Neural progenitor cell (in vitro differentiated cells): ENCODE measurements at places on chromosomes 13 and 19. TPM values are rescaled to one million over a fixed set of nuclear protein-coding genes. Genes with fewer than 3 reads are reported as not detected.

DNA sequence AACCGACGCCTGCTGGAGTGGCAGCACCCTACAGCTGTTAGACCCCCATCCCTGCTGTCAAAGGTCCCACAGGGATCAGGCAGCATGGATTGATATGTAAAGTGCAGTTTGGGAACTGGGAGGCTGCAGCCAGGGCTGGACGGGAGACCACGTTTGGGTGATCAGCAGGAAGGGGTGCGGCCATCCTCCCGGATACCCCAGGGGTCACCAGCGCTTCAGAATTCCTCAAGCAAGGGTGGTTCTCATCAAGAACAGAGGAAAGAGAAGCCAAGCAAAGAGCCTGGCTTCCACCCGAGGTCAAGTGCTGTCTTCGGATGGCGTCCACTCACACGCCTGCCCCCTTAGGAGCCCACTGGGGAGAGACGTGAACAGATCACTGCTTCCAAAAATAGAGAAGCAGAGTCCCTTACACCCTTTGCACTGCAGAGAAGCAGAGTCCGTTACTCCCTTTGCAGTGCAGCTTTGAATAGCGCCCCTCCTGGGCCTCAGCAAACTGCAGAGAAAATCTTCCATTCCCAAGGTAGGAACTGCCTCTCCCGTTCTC is 35.5 kb downstream of the DHRS12 start:
- no peaks in the 10 kb centered on the region for H3K4me1 ChIP-seq
- DNase-seq = peak; percentile 66
- H3K27me3 ChIP-seq = no peaks in the 10 kb centered on the region
- H3K27ac ChIP-seq = no peak overlapping the region
- H3K4me3 ChIP-seq = no peak overlapping the region
- no peaks in the 10 kb centered on the region for H3K36me3 ChIP-seq

GRCh38 chr13:78364711-78365110 is 238.6 kb downstream of the POU4F1 start:
- H3K27ac ChIP-seq = no peak overlapping the region
- no peaks in the 10 kb centered on the region for H3K27me3 ChIP-seq
- no peaks in the 10 kb centered on the region for H3K36me3 ChIP-seq
- H3K4me3 ChIP-seq = no peak overlapping the region
- peaks cover 11% of the 10 kb centered on the region for H3K4me1 ChIP-seq

DNA sequence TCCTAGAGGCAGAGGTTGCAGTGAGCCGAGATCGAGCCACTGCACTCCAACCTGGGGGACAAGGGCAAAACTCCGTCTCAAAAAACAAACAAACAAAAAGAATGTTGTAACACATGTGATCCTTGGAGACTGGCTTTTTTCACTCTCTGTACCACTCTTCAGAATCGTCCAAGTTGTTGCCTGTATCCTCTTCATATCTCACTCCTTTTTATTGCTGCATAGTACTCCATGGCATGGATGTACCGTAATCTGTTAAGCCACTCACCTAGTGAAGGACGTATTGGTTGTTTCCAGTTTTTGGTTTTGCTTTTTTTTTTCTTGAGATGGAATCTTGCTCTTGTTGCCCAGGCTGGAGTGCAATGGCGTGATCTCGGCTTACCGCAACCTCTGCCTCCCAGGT is 7.0 kb upstream of the CD22 start:
- H3K27me3 ChIP-seq = no peaks in the 10 kb centered on the region
- H3K27ac ChIP-seq = no peak overlapping the region
- DNase-seq = no peak

The JSRP1 gene
- 0.12 TPM in 1 of 2 replicates, not detected in the other for total RNA-seq

The ZNF528 gene
- 16.8 and 29.8 TPM in 2 replicates for total RNA-seq

GRCh38 chr19:54873990-54874389 is at the start of gene FCAR:
FCAR (plus strand) TSS chr19:54874235; CDS start chr19:54874290, 55 bp downstream.
- H3K36me3 ChIP-seq = no peaks in the 10 kb centered on the region
- no peak for DNase-seq
- H3K27ac ChIP-seq = no peak within 1 kb of the TSS
- peaks cover 3% of the 10 kb centered on the region for H3K27me3 ChIP-seq

GRCh38 chr13:111903143-111903542 is 163.8 kb upstream of the SOX1 start:
- H3K27me3 ChIP-seq = no peaks in the 10 kb centered on the region
- no peak overlapping the region for H3K27ac ChIP-seq
- DNase-seq = no peak

DNA sequence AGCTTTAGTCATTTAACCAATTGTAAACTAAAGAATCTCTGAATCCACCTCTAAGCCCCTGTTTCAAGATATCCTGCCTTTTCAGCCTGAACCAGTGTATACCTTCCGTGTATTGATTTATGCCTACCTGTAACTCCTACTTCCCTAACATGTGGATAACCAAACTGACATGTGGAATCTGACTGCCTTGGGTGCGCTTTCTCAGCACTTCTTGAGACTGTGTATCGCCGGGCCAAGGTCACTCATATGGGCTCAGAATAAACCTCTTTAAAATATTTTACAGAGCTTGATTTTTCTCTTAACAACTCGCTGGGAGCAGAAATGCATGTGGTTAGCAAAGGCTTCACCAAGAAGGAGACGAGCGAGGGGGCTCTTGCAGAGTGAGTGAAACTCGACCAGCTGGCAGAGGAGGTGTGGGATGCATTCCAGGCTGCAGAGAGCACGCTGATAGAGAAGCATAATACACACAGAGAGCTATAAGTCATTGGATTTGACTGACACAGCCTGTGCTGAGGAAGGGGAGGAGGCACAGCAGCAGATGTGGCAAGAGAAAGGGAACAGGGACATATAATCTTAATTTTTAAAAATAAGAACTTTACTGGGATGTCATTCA is 268.2 kb upstream of the MAB21L1 start:
- no peak overlapping the region for H3K4me3 ChIP-seq
- H3K4me1 ChIP-seq = no peaks in the 10 kb centered on the region
- H3K27me3 ChIP-seq = no peaks in the 10 kb centered on the region
- DNase-seq = no peak
- no peak overlapping the region for H3K27ac ChIP-seq

The ANGPTL4 gene
- 1.9 TPM in 1 of 2 replicates, not detected in the other for total RNA-seq

- no peaks in the 10 kb centered on the region for H3K27me3 ChIP-seq
- H3K36me3 ChIP-seq = no peaks in the 10 kb centered on the region
- H3K4me3 ChIP-seq = no peak overlapping the region
- no peak overlapping the region for H3K27ac ChIP-seq
Measured at GRCh38 chr19:54928299-54928698, 19.0 kb downstream of the NLRP7 start.

The ZFP30 gene
- 32.0 and 39.6 TPM in 2 replicates for total RNA-seq

The SRRM5 gene
- 0.25 TPM in 1 of 2 replicates, not detected in the other for total RNA-seq

DNA sequence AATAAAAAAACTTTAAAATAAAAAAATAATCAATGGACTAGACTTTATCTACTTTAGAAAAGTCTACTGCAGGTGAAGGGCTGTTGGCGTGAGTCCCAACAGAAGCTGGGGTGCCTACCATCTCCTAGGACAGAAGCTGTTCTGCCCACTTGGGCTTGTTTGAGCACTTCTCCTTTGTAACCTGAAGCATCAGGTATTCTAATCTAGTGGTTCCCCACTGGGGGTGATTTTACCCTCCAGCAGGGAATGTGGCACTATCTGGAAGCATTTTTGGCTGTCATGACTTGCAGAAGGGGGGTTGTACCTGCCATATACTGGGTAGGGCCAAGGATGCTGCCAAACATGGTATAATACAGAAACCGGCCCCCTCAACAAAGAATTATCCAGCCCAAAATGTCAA is 16.2 kb upstream of the DOCK9 start:
- no peak for DNase-seq
- H3K27ac ChIP-seq = no peak overlapping the region
- H3K4me1 ChIP-seq = peaks cover 10% of the 10 kb centered on the region

GRCh38 chr13:77036279-77036678 is 9.3 kb upstream of the FBXL3 start:
- H3K4me1 ChIP-seq = no peaks in the 10 kb centered on the region
- no peaks in the 10 kb centered on the region for H3K36me3 ChIP-seq
- no peak overlapping the region for H3K4me3 ChIP-seq

- H3K36me3 ChIP-seq = no peaks in the 10 kb centered on the region
- H3K27me3 ChIP-seq = no peaks in the 10 kb centered on the region
- DNase-seq = no peak
- H3K4me1 ChIP-seq = peaks cover 15% of the 10 kb centered on the region
Measured at GRCh38 chr13:49833402-49833801, 40.9 kb upstream of the KPNA3 start.
